ENCODE measurements at places on chromosomes 2 and 18.

DNA sequence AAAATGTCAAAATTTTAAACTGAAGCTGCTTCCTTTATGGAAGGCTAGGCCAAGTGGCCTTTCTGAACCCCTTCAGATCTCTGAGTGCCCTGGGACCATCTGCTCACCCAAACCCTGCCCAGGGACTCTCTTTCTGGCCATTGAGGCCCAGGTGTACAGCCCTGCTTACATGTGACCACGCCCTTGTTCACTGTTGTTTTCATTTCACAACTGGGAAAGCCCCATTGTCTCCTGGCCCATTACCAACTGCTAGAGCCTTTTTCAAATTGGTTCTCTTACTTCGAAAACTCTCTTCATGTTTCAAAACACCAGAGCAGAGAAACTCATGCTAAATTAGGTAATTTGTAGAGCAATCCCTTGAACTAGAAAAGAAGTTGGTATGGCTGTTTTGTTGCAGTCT is 219.5 kb upstream of the TANK start:
- no peak for DNase-seq

GRCh38 chr2:11008773-11009172 is 97.0 kb downstream of the KCNF1 start:
- DNase-seq: no peak

GRCh38 chr2:166384774-166385173 is 9.0 kb upstream of the SCN9A start:
- DNase-seq: no peak

DNA sequence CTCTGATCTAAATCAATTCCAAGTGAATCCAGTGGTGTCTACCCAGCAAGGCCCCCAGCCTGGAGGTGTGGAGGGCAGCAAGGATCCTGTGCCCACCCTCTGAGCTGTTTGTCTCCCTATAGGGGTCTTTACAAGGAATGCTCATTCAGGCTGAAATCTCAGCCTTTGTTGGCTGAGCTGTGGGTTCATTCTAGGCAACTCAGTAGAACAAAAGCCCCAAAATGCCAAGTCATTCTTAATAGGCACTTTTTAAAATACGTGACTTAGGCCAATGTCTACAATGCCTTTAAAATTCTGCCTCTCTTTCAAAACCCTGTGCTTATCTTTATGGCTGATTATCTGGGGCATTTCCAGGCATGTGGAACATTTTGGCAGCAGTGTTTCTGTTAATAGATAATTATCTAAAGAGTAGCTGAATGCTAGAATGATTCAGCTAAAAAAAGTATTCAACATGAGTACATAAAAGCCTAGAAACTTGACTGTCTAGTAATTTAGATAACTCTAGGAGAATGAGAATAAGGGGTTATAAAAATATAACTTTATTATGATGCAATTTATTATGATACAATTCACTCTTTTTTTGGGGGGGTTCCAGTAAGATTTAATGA is 7.4 kb downstream of the UGT1A6 start:
- no peak for DNase-seq

GRCh38 chr2:172098650-172099471 is 3.8 kb downstream of the DLX2 start:
- DNase-seq: no peak

Measured in stimulated activated CD8-positive, alpha-beta memory T cell treated with anti-CD3 and anti-CD28 coated beads, Interleukin-7, amount 100 ng/mL, for 24 hours (primary cell).